ENCODE measurements at places on chromosomes 1 and 21. TPM values are rescaled to one million over a fixed set of nuclear protein-coding genes. Genes with fewer than 3 reads are reported as not detected.

ZBTB7B gene
- 10.6 TPM for total RNA-seq

NHLH1 gene
- under 0.01 TPM for total RNA-seq

DDAH1 gene
- total RNA-seq = 45.9 TPM

OR2T33 gene
- total RNA-seq = not detected

MYOG gene
- not detected for total RNA-seq
